ENCODE measurements at places on chromosomes 1 and 21. TPM values are rescaled to one million over a fixed set of nuclear protein-coding genes. Genes with fewer than 3 reads are reported as not detected.

The PRRX1 gene
- total RNA-seq, result 123 TPM

The IVL gene
- total RNA-seq, result not detected

The SYCP1 gene
- not detected for total RNA-seq

The VASH2 gene
- total RNA-seq, result 0.11 TPM

The TMEM50B gene
- 24.9 TPM for total RNA-seq

The GNAI3 gene
- 2.8 TPM for total RNA-seq

The B3GALT2 gene
- total RNA-seq, result not detected

The S100A5 gene
- total RNA-seq, result not detected

The VWA5B1 gene
- total RNA-seq, result not detected

The TBX19 gene
- 0.64 TPM for total RNA-seq

Measured in ascending aorta (tissue), 2 donors.